ENCODE measurements at places on chromosomes 16 and 17. TPM values are rescaled to one million over a fixed set of nuclear protein-coding genes. Genes with fewer than 3 reads are reported as not detected.

Gene PIK3R5
- total RNA-seq = 46.8 TPM

Gene ARL5C
- 0.07 TPM for total RNA-seq

Gene NPIPA2
- total RNA-seq = 5.1 TPM

Gene YBX2
- 0.51 TPM for total RNA-seq

Gene LITAFD
- not detected for total RNA-seq

Gene SHISA6
- not detected for total RNA-seq

Gene OR3A2
- total RNA-seq = 0.46 TPM

Gene MMP28
- not detected for total RNA-seq

DNA sequence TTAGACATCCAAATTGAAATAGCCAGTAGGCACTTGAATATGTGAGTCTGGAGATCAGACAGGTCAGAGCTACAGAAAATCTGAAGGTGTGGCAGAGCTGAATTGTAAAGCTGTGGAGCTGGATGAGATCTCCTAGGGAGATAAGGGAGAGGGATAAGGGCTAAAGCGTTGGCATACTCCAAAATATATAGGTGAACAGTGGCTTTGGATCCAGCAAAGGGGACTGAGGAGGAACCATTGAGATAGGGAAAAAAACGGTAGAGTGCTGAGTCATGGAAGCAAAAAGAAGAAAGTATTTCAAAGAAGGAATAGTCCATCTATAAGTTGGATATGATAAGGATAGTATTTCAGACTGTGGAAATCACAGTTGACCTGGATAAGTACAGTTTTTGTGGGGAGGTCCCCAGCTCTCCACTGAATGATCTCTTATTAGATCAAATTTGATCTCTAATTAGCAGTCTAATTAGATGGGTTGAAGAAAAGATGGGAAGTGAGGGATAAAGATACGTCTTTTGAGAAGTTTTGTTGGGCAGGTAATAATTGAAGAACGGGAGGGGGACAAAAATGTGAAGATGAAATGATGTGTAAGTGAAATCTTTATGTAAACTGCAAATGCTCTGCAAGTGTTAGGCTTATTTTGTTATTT lies 587 bp upstream of the DBF4B start:
- peaks cover 4% of the 10 kb centered on the region for H3K36me3 ChIP-seq
- no peak for DNase-seq
- no peak overlapping the region for H3K4me3 ChIP-seq
- H3K4me1 ChIP-seq = peaks cover 6% of the 10 kb centered on the region

- no peak overlapping the region for H3K27ac ChIP-seq
- no peak overlapping the region for H3K4me3 ChIP-seq
- H3K4me1 ChIP-seq = no peaks in the 10 kb centered on the region
- DNase-seq = no peak
- peaks cover 1% of the 10 kb centered on the region for H3K36me3 ChIP-seq
These were observed 10.2 kb downstream of the MYO18A start for GRCh38 chr17:29169806-29170591.

DNA sequence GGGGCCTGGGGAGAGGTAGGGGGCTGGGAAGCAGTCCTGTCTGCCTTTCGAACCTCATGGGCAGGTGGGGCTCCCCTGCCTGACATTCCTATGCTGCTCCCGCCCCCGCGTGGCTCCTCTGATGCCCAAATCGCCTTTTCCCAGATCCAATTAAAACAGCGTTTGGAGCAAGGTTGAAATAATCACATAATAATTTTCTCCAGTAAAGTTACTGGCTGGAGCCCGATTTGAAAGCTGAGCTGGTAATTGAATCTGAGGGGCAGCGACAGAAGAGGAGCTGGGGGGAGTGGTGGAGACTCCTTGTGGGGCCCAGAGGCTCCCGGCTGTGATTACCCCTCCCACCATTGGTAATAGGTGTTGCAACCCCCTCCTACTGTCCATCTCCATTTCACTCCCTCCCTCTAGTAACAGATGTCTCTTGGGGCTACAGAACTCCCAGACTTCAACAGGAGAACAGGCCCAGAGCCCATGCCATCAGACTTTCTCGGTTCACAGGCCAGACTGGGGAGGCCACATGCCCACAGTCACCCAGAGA lies 38.9 kb upstream of the C1QL1 start:
- H3K4me3 ChIP-seq = no peak overlapping the region
- H3K27me3 ChIP-seq = peaks cover 5% of the 10 kb centered on the region
- H3K27ac ChIP-seq = no peak overlapping the region
- no peak for DNase-seq
- no peaks in the 10 kb centered on the region for H3K36me3 ChIP-seq

- H3K27ac ChIP-seq = no peak overlapping the region
- H3K4me1 ChIP-seq = peaks cover 14% of the 10 kb centered on the region
- H3K27me3 ChIP-seq = no peaks in the 10 kb centered on the region
- H3K36me3 ChIP-seq = no peaks in the 10 kb centered on the region
- no peak overlapping the region for H3K4me3 ChIP-seq
- DNase-seq = no peak
These were observed 187.0 kb upstream of the CACNG3 start for GRCh38 chr16:24069036-24069590.

DNA sequence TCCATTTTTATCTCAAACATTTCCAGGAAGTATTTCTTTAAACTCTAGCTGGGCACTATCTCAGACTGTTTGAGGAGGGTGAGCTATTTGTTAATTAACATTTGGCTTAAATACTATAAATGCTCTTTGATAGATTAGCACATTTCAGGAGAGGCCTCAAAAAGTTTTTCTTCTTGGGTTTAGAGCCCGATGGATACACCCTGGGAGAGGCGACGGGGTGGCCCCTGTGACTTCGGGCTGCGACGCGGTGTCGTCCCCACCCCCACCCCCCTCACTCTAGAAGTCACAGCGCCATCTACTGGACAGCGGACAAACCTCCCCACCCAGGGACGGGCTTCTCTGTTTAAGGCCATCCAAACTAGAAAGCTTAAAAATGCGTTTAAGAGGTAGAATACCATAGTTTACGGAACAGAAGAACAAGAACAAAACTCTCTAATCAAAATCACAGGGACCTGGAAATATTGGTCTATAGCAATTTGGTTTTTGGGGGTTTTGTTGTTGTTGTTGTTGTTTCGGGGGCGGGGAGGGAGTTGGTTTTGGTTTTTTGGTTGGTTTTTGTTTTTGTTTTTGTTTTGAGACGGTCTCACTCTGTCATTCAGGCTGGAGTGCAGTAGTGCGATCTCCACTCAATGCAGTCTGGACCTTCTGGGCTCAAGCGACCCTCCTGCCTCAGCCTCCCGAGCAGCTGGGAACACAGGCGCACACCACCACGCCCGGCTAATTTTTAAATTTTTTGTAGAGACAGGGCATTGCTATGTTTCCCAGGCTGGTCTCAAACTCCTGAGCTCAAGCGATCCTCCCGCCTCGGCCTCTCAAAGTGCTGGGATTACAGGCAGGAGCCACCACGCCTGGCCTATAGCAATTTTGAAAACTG lies 254.4 kb downstream of the C16orf95 start:
- H3K4me1 ChIP-seq = peaks cover 4% of the 10 kb centered on the region
- no peak overlapping the region for H3K27ac ChIP-seq
- DNase-seq = peak; percentile 29
- H3K27me3 ChIP-seq = peaks cover 41% of the 10 kb centered on the region

GRCh38 chr16:85037050-85037410 lies 9.4 kb downstream of the KIAA0513 start:
- H3K4me1 ChIP-seq = peaks cover 10% of the 10 kb centered on the region
- no peak for DNase-seq
- H3K27ac ChIP-seq = no peak overlapping the region

DNA sequence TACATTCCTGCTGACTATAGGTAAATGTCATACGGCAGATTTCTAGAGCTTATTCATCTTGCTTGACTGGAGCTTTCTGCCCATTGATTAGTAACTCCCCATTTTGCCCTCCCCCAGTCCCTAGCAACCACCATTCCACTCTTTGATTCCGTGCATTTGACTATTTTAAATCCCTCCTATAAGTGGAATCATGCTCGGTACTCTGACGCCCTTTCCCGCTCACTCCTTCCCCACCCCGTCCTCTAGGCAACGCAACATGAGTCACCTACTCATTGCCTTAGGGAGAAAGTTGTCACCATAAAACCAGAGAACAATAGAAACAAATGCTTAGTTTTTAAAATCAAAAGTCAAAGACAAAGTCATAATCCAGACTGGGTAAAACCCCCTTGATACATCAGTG lies 45.5 kb upstream of the RBBP6 start:
- no peaks in the 10 kb centered on the region for H3K36me3 ChIP-seq
- no peak overlapping the region for H3K4me3 ChIP-seq
- no peak overlapping the region for H3K27ac ChIP-seq
- H3K4me1 ChIP-seq = no peaks in the 10 kb centered on the region
- DNase-seq = no peak

DNA sequence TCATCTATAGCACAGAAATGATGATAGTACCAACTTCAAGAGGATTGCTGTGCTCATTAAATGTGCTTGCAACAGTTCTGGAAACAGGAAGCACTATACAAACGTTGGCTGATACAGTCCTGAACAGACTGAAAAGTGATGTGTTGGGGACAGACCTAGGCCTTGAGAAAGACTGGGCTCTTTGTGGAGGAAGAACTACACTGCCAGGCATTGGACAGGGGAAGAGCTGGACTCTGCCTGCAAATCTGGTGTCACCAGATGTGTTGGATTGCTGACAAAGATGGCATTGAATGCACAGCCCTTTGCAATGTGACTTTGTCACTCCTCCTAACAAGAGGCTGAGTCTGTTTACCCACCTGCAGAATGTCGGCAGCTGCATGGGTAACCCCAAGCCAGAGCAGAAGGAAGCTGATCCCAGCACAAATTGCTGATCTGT lies 12.4 kb upstream of the ST6GALNAC2 start:
- peaks cover 11% of the 10 kb centered on the region for H3K27me3 ChIP-seq
- no peak for DNase-seq
- peaks cover 13% of the 10 kb centered on the region for H3K4me1 ChIP-seq

- peaks cover 34% of the 10 kb centered on the region for H3K36me3 ChIP-seq
- no peak overlapping the region for H3K4me3 ChIP-seq
- H3K27me3 ChIP-seq = no peaks in the 10 kb centered on the region
- no peak for DNase-seq
- H3K4me1 ChIP-seq = peaks cover 55% of the 10 kb centered on the region
These were observed 18.9 kb downstream of the IKZF3 start for GRCh38 chr17:39845052-39845846.

DNA sequence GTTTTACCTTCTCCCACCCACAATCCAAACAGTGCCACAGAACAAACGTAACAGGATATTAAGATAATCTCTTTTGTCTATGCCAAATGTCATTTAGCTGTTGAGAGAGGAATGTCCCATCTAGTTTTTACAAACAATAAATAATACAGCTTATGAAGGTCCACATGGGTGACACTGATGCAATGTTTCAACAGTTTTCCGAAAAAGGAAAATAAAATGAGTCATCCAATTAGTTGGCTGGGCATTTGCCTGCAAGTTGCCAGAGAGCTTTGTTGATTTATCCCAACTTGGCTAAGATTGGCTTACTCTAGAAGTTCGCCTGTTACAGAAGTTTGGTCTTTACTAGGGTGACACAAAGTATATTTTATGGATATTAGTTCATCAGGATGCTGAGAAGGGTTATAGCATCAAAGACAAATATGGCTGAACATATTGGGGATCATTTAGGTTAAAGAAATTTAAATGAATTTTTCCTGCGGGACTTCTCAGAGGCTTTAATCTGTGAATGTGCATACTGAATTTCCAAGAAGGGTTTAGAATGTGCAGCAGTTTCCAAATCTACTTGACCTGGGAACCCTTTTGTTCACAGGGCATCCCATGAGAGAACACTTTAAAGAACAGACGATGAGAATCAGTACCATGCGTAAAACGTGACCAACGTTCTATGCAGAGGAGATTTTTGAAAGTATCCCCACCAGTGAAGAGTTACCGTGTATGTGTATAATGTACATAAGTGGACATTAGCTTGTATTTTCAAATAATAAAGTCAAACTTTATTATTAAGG lies 73.1 kb downstream of the CDH13 start:
- H3K36me3 ChIP-seq = no peaks in the 10 kb centered on the region
- H3K27me3 ChIP-seq = peaks cover 7% of the 10 kb centered on the region
- H3K4me1 ChIP-seq = peaks cover 30% of the 10 kb centered on the region
- H3K27ac ChIP-seq = no peak overlapping the region
- no peak overlapping the region for H3K4me3 ChIP-seq
- no peak for DNase-seq

DNA sequence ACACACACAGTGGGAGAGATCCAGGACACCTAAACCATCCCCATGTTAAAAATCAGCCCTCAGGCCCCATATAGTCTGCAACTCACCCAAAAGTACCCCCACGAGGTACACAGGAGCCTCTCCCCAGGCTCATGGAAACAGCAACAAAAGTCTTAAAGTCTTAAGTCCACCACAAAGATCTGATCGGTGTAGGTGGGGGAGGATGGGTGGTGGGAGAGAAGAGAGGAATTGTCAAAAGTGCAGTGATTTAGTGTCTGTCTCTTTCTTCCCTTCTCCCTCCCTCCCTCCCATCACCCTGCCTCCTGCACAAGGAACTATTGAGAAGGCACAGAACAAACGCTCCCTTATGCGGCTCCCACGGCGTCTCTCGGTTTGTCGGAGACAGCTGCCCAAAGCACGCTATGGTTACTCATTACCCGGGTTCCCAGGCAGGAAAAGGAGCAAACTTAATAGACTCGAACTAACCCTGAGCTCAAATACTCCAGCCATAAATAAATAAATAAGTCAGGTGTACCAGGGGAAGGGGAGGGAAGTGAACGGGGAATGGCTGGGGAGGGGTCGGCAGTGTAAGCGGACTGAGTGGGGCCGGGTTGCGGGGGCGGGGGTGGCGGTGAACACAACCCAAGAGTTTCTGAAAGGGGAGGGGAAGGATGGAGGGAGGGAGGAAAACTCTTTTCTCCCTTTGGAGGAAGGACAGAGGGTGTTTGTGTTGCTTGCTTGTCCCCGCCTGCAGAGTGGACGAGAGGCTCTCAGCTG lies 477.4 kb downstream of the SLC39A11 start:
- no peak overlapping the region for H3K27ac ChIP-seq
- no peaks in the 10 kb centered on the region for H3K36me3 ChIP-seq
- peaks cover 48% of the 10 kb centered on the region for H3K27me3 ChIP-seq
- no peak overlapping the region for H3K4me3 ChIP-seq
- peaks cover 18% of the 10 kb centered on the region for H3K4me1 ChIP-seq

GRCh38 chr17:68431661-68432071 lies 25.6 kb downstream of the WIPI1 start:
- H3K27me3 ChIP-seq = no peaks in the 10 kb centered on the region
- H3K4me1 ChIP-seq = peaks cover 13% of the 10 kb centered on the region
- no peak overlapping the region for H3K27ac ChIP-seq

GRCh38 chr17:55463600-55463999 lies 42.0 kb upstream of the MMD start:
- H3K27me3 ChIP-seq = peaks cover 2% of the 10 kb centered on the region
- H3K4me3 ChIP-seq = no peak overlapping the region
- no peaks in the 10 kb centered on the region for H3K36me3 ChIP-seq
- H3K27ac ChIP-seq = no peak overlapping the region
- H3K4me1 ChIP-seq = peaks cover 13% of the 10 kb centered on the region

- no peak overlapping the region for H3K4me3 ChIP-seq
- H3K4me1 ChIP-seq = no peaks in the 10 kb centered on the region
- no peak overlapping the region for H3K27ac ChIP-seq
- DNase-seq = no peak
- H3K27me3 ChIP-seq = no peaks in the 10 kb centered on the region
These were observed 61.5 kb downstream of the MYOCD start for GRCh38 chr17:12727076-12727760.

- no peaks in the 10 kb centered on the region for H3K4me1 ChIP-seq
- no peak overlapping the region for H3K27ac ChIP-seq
- no peak overlapping the region for H3K4me3 ChIP-seq
- no peaks in the 10 kb centered on the region for H3K36me3 ChIP-seq
- DNase-seq = peak; percentile 12
These were observed 133.3 kb upstream of the CIBAR2 start for GRCh38 chr16:85245307-85246172.

GRCh38 chr16:90000733-90001427 lies 18.4 kb downstream of the DBNDD1 start:
- peaks cover 19% of the 10 kb centered on the region for H3K36me3 ChIP-seq
- H3K27me3 ChIP-seq = no peaks in the 10 kb centered on the region
- H3K4me3 ChIP-seq = no peak overlapping the region
- peaks cover 4% of the 10 kb centered on the region for H3K4me1 ChIP-seq
- H3K27ac ChIP-seq = no peak overlapping the region
